ENCODE measurements at places on chromosomes 7 and 10.

DNA sequence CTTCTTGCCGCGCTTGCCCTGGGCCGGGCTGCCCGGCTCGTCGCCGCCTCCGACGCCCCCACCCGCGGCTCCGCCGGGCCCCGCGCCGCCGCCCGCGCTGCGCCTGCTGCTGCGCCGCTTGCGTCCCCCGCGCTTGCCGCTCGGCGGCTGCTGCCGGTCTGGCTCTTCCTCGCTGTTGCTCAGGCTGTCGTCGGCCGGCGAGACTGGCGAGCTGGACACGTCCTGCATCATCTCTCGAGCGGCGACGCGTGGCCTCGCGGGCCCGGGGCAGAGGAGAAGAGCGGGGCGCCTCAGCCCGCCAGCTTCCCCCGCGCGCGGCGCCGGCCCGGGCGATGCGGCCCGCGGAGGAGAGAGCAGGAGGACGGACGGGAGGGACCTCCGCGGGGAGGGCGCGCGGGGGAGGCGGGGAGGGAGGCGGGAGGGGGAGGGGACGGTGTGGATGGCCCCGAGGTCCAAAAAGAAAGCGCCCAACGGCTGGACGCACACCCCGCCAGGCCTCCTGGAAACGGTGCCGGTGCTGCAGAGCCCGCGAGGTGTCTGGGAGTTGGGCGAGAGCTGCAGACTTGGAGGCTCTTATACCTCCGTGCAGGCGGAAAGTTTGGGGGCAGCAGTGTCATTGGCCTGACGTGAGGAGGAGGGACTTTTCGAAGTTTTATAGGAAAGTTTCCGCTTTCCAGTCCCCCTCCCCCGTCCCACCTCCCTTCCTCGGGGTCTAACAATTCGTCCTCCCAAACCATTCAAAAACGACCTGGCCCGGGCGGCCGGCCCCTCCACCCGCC is at the start of gene TWIST1:
TSS of gene TWIST1 (minus strand) at position 546 of the 779 bp plus-strand sequence. CDS start at position 231, 315 bp downstream.
- DNase-seq, result no peak

DNA sequence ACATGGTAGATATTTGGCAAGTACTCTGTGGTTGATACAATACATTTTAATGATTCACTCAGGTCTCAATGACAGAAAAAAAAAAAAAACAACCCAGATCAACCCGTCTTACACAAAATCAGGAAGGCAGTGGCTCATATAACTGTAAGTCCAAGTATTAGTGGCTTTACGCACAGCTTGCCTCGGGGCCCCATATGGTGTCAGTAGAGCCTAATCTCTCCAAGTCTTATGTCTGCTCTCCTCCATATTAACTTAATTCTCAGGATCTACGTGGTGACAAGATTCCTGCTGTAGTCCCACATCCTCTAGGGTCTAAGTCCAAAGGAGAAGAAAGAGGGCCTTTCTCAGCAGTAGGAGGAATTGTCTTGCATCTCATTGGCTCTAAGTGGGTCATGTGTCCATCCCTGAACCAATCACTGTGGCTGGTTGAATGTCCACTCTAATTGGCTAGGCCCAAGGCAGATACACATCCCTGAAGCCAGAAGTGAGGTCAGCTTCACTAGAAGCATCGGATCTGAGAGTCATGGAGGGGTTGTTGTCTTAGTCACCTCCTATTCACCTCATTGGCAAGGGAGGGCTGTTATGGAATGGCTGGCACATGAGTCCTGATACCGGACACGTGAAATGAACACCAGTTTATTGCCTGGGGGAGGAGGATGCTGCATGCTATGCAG is 20.5 kb upstream of the PLPP4 start:
- DNase-seq, result no peak

DNA sequence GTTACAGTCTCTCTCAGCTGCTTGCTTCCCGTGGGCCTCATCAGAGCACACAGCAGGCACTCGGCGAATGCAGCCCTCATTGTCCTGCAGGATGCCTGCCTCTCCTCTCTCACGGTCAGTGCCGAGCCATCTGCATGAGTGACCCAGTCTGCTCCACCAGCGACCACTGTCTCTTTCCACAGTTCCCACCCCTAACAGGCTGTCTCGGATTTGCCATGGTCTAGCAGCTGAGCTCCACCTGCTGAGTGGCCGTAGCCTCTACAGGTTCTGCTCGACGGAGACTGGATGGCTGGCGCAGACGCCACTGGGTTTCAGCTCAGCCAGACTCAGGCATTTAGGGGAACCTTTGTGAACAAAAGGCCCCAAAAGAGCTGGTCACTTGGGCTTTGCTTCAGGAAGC is 209.4 kb upstream of the FOXK1 start:
- DNase-seq, result no peak

- no peak for DNase-seq
Measured at GRCh38 chr7:135100856-135101255, 47.0 kb upstream of the TMEM140 start.

DNA sequence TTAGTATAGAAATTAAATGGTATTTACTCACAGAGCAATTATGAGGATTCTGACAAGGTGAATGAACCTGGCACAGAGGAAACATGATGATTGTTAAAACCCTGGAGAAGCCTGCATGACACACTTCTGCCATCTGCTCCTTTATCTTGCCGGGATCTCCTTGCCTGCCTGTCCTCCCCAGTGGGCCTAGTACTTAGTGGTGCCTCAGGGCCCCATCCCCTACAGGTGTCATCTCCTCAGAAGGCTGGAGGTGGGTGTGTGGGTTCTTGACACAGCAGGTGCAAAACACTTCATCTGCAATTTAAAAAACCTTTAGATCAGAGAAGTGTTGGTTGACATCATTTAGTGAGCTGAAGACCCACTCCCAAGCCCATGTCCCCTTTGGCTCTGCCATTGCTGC is 261.2 kb downstream of the ADRA2A start:
- DNase-seq, result no peak

- no peak for DNase-seq
Measured at GRCh38 chr7:41122256-41122987, 580.5 kb downstream of the INHBA start.

GRCh38 chr10:33335801-33336581 is 1.5 kb upstream of the NRP1 start:
- no peak for DNase-seq

DNA sequence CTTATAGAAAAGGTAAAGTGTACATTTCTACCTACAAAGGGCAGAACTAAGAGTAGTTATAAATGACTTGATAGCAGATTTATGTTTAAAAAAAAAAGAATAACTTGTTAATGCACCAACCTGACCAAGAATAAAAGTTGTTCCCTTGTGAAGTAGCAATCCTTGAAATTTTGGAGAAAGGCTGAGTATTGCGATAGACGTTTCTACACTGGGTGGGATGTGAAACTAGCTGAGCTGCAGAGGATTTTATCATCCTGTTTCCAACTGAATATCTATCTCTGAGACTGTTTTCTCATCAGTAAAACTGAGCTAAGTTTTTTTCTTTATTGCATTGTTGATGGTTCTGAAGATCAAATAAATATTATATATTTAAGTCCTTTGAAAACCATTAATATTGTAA is 14.6 kb downstream of the MDFIC start:
- DNase-seq, result no peak

DNA sequence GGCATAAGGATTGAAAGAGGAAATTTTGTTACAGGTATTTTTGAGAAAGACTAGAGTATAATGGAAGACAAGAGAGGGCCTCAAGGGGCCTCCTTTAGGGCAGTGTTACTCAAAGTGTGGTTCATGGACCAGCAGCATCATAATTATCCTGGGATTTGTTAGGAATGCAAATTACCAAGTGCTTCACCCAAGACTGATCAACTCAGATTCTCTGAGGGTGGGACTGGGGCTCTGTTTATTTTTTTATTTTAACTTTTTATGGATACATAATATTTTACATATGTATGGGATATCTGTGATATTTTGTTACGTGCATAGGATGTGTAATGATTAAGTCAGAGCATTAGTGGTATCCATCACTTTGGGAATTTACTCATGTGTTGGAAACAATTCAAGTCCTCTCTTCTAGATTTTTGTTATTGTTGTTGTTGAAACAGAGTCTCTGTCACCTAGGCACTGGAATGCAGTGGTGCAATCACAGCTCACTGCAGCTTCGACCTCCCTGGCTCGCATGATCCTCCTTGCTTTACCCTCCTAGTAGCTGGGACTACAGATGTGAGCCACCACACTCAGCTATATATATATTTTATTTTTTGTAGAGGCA is 2.2 kb upstream of the KCTD7 start:
- DNase-seq, result no peak

DNA sequence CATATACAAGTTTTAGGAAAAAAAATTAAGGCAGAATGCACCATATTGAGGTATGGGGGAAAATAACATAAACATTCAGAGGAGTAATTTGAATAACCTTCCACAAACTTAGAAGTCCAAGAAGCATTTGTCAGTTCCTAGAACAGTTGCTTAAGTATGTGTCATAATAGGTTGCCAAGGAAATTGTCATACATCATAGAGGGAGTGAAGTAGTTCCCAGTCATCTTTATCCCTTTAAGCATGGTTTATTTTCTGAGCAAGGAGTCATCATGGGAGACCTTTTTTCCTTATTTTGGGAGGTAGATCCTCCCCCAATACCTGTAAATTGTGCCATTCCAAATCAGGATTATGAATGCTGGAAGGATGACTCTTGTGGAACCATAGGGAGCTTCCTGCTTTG is at the start of gene SSMEM1:
TSS of gene SSMEM1 (plus strand) at position 219 of the 400 bp plus-strand sequence. CDS start at position 270, 51 bp downstream.
- DNase-seq, result no peak

Data from retinal pigment epithelial cell (primary cell).